ENCODE measurements at places on chromosomes 4 and X.

GRCh38 chrX:134315866-134316265, 78.9 kb downstream of the CCDC160 start:
- no peak for DNase-seq

DNA sequence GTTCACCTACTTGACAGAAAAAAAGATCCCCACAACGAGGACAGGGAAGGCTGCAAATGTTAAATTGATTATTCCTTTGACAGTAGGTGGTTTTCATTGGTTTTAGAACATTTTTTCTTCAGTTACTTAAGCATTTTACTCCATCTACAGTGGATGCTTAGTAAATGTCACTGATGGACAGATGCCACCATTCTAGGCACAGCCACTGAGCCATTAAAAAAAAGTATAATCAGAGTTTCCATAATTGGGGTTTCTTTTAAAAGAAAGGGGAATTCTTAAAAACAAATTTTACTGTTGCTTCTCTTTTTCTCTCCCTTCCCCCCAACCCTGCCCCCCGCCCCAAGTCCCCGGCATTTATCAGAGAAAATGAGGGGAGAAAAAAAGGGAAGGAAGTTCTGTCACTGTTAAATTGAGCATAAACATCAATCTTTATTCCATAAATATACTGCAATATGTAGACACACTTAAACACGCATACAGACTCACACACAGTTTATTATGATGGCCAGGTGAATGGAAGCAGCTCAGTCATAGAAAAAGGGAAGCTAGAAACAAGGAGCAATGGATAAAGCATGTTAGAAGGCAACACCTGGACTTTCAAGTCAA, 79.7 kb upstream of the PRPS2 start:
- no peak for DNase-seq

GRCh38 chrX:30835373-30835772, 53.7 kb downstream of the TAB3 start:
- no peak for DNase-seq

GRCh38 chr4:14545807-14546206, 456.5 kb upstream of the CPEB2 start:
- DNase-seq = no peak

- DNase-seq = no peak
These were observed 14.5 kb downstream of the UGT2B15 start for GRCh38 chr4:68655764-68656444.

DNA sequence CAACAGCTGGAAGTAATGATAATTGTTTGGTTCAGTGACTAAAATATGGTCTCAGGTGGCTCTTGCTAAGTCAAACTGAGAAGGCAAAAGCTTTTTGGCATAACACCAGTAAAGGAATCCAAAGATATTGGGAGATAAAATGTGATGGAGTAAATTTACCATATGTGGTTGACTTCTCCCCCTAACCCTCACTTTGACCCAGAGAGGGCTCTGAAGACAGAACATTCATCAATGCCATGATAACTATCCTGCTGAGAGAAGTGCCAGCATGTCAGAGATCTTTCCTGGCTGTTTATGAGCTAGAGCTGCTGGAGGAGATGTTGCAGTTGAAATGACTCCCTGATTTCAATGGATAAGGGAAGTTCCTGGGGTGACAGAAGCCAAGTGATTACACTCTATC, 213.4 kb downstream of the SPCS3 start:
- no peak for DNase-seq

GRCh38 chr4:149176039-149176438, 639.6 kb downstream of the IQCM start:
- no peak for DNase-seq

DNA sequence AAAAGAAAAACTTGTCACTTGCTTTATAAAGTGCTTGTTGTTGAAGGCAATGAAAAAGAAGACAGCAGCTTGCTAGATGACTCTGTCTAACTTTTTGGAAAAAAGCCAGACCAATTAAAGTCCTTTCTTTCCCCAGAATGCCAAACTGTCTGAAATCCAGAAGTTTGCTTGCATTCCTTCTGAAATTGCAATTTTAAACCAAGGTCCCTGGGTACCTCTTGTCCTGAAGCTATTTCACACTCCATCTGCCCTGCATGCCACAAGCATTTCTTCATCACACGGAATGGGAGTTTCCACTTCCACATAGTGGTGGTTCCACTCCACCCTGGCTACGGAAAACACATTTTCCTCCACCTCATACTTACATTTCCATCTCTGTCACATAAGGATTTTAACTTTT, 101.0 kb downstream of the PAPSS1 start:
- no peak for DNase-seq

- no peak for DNase-seq
These were observed 95.0 kb downstream of the ZNF827 start for GRCh38 chr4:145843639-145844038.

All from nucleus accumbens (tissue), 56 donors.